HuH-7 (cell line): ENCODE measurements at places on chromosomes 1 and 21.
A peak's percentile ranks its signal among the peaks of the same experiment; 100 is the strongest.

- no peak for DNase-seq
These were observed 210.8 kb upstream of the CACYBP start for GRCh38 chr1:174788981-174789380.

GRCh38 chr1:235917267-235917811 is 50.6 kb upstream of the LYST start:
- no peak for DNase-seq

DNA sequence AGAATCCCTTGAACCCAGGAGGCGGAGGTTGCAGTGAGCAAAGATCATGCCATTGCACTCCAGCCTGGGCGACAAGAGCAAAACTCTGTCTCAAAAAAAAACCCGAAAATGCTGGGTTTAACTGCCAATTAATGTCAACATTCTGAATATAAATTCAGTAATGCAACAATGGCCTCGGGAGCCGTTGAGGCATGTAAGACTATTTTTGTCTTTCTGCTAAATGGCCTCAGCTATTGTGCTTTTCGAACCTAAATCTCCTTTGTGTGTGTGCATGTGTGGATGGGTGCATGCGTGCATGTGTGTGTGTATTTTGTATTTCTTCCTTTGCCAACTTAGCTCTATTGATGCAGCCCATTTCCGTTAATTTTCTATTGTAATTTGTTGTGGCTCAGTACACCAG is 31.6 kb downstream of the CLIC4 start:
- DNase-seq, result no peak

GRCh38 chr1:92993581-92993980 is 32.3 kb upstream of the DIPK1A start:
- DNase-seq, result no peak

- no peak for DNase-seq
These were observed 30.0 kb downstream of the ARHGEF10L start for GRCh38 chr1:17569200-17570139.

DNA sequence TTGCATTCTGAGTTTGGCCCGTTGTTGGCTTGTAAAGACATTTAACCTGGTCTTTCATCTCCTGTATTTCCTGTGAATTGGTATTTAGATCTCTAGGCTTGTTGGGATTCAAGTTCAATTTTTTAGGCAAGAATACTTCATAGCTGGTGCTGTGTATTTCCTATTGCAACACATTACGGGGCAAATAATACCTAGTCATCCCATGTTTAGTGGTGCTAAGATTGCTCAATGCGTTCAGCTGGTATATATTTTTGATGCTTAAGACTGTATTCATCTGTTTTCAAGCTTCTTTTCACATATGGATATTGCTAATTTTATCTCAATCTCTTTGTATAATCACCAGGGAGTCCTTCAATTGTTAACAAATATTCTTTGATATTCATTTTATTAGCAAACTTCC is 87.5 kb upstream of the ZBTB18 start:
- DNase-seq, result no peak

- no peak for DNase-seq
These were observed 249.8 kb downstream of the USH2A start for GRCh38 chr1:216173376-216173995.

DNA sequence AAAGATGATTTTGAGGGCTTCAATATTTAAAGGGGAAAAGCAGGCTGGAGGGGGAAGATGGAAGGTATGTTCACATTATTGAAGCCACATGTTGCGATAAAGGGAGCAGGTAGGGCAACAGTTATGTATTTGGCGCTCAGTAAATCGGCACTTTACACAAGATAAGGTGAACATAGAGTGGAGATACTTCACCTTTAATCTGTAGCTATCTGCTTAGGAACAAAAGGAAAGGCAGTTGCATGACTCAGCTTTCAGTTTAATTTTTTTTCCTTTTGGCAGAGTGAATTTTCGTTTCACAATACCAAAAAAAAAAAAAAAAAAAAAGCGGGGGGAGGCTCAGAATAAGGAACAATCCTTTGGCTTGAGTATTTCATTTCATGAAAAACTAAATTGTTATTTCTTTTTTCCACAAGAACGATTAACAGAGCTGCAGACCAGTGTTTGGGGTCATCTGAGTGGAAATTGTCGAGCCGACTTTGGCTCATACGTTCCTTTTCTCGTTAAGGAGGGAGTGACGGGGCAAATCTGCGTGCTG is 1.1 kb upstream of the COQ8A start:
- DNase-seq, result no peak

DNA sequence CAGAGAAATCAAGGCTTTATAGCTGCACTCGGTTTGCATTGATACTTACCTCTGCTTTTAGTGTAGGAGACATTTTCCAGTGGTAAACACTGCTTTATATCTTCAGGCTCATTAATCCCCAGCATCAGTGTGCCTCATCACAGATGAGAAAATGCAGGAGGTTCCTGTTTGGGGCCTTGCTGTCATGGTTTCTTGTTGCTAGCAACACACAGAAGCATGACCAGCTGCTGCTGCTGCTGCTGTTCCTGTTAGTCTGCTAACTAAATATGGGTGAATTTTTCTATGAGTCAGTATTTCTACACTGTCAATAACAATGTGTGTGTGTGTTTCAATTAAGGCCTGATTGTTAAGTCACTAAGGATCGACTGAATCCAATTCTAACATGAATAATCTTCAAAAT is 85.8 kb upstream of the RGS1 start:
- DNase-seq, result no peak

DNA sequence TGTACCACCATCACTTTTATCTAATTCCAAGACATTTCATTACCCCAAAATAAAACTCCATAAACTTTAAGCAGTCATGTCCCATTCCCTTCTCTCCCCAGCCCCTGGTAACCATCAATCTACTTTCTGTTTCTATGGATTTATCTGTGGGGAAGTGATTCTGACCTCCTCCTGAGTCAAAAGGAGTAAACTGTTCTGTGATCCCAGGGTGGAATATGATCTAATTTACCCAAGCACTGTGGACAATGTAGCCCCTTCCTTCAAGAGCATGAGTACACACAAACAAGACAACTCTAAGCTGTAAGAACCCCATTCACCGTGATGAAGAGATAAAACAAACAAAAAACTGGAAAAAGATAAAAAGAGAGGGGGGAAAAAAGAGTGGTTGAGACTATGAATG is 77.9 kb downstream of the PLPP3 start:
- no peak for DNase-seq

GRCh38 chr1:167412920-167413319 is 105.4 kb downstream of the CD247 start:
- no peak for DNase-seq

- no peak for DNase-seq
These were observed 10.4 kb downstream of the LGALS8 start for GRCh38 chr1:236534151-236534651.

- no peak for DNase-seq
These were observed 73.4 kb downstream of the RABGAP1L start for GRCh38 chr1:174232761-174233160.

DNA sequence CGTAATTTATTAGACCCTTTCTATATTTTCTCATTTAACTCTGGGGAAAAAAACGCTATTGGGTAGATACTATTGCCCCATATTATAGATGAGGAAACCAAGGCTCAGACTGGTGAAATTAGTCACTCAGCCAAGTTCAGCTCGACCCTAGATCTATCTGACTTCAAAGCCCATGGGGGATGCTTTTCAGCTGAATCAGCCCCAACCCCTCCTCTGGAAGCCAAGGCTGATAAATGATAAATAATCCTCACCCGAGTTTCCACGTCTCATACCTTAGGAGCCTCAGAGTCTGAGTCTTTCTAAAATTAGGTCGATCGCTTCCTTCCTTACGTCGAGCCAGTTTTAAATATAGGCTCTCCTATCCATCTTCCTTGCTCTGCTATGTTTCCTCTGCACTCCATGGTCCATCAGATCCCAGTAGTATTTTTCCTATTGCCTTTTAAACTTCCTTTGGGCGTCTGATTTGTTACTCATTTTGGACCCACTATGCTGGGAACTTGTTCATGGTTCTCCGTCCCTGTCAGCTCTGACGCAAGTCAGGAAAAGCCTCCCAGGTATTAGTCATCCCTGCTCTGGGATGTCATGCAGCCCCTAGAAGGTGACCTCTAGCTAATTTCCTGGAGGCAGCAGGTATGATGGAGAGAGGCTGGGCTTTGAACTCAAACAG is 122.8 kb downstream of the PLPP3 start:
- DNase-seq, result no peak

- no peak for DNase-seq
These were observed 184.6 kb downstream of the KCNT2 start for GRCh38 chr1:196423612-196424011.

GRCh38 chr1:172599912-172600311 is 59.0 kb upstream of the FASLG start:
- DNase-seq, result no peak

DNA sequence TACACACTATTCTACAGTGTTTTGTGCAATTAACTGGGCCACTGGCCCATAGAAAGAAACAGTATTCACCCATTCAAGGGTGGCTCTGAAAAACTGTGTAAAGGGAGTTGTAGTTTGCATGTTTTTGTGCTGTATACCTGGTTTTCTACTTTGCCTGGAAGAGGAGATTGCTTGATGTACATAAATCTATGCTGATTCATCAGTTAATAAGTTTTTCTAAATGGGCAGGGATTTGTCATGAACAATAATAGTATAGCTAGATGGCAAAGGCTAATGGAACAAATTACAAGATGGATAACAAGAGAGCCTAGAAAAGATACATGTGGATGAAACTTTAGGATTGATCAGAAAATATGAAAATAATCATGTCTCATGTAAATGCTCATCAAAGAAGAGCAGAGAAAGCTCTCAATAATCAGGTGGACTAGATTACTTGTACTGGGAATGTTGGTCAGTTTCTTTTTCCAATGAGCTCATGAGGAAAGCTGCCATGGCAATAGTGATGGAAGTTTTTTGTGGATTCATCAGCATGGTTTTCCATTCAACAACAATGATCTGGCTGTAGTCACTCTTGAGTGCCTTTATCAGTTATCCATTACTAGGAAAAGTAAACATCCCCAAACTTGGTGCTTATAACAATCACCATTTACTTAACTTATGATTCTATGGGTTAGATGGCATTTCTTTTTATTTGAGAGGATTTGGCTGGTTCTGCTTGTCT is 602.8 kb downstream of the BRINP3 start:
- no peak for DNase-seq

GRCh38 chr1:28154078-28154594 is 22.4 kb downstream of the PTAFR start:
- DNase-seq, result no peak

DNA sequence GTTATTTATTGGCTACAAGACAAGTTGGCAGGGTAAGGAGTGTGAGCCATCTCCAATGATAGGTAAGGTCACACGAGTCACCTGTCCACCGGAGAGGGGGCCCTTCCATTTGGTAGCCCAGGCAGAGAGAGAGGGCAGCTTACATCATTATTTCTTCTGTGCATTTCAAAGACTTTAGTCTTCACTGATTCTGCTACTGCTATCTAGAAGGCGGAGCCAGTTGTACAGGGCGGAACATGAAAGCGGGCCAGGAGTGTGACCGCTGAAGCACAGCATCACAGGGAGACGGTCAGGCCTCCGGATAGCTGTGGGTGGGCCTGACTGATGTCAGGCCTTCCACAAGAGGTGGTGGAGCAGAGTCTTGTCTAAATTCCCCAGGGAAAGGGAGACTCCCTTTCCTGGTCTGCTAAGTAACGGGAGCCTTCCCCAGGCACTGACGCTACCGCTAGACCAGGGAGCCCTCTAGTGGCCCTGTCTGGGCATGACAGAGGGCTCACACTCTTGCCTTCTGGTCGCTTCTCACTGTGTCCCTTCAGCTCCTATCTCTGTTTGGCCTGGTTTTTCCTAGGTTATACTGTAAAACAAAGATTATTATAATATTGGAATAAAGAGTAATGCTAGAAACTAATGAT is 36.7 kb downstream of the ZNF695 start:
- no peak for DNase-seq

GRCh38 chr1:171715813-171716251 is 26.0 kb downstream of the VAMP4 start:
- DNase-seq, result no peak

- peak; percentile 65 for DNase-seq
These were observed 6.2 kb downstream of the FAM131C start for GRCh38 chr1:16067127-16067768.

DNA sequence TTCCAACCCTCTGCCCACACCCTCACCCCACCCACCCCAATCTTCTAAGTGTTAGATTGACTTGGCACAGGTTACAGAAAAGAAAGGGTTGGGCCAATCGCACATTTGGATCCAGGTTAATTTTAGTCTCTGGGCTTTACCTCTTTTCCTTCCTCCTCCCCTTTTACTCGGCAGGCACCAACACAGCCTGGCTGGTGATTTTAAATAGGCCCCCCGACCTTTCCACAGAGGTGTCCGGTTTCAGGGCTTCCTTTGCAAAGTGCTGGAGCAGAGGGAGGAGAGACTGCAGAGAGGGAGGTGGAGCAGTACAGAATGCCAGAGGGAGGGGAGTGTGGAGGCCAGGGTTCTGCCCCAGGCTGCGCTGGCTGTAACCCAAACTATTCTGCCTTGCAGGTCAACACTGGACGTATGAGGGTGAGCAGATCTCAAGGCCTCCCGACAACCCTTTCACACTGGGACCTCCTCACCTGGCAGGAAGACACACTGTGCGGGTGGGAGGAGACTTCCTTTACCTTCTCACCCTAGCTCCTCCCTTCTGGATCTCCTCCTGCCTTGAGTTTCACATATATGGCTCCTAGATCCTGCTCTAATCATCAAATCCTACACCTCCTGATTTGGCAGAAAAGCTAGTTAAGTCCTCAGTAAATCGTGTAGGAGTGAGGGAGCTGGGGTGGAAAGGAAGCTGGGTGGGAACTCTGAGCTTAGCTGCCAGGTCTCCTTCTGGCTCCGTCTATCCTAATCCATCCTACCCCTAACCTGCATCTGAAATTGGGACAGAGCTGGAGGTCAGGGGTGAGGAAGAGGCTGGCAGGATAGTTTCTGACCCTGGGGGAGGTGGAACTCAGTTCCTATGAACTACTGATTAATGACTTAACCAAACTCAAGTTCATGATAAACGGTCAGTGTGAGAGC is 2.4 kb downstream of the CA14 start:
- peak; percentile 35 for DNase-seq
